ENCODE measurements at places on chromosomes 5 and 9.
A peak's percentile ranks its signal among the peaks of the same experiment; 100 is the strongest.

DNA sequence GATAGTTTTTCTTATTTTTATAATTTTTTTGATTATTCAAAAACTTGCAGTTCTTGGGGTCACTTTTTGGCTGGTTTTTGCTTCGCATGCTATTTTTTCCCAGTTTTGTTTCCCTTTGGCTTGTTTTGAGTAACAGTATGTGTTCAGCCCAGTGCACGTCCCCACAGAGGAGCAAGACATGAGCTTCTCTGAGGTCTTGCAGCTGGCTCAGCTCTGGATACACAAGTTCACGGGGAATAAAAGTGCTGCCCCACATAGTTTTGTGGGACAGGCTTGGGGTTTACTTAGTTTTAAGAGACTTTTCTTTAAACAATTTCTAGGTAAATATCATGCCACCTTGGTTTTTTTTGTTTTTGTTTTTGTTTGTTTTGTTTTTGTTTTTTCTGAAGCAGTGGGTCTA lies 297.8 kb upstream of the IRX1 start:
- DNase-seq = no peak

- DNase-seq = no peak
Observed at GRCh38 chr5:122473941-122474340, 161.9 kb downstream of the SNCAIP start.

DNA sequence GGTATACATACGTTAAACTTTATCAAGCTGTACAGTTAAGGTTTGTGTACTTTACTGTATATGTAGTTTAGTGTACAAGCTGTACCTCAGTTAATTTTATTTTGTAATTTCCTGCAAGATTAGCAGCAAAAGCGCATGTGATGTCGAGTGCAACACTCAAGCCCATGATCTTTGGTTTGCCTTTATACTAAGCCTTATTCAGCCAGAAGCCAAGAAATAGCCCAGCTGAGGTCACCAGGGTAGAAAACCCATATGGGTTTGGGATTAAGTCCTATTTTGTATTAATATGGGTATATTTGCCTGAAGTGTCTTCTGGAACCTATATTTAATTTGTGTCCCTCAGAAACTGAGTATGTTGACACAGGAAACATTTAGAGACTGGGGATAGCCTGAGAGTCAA lies 59.3 kb downstream of the ZFAND5 start:
- DNase-seq = no peak

DNA sequence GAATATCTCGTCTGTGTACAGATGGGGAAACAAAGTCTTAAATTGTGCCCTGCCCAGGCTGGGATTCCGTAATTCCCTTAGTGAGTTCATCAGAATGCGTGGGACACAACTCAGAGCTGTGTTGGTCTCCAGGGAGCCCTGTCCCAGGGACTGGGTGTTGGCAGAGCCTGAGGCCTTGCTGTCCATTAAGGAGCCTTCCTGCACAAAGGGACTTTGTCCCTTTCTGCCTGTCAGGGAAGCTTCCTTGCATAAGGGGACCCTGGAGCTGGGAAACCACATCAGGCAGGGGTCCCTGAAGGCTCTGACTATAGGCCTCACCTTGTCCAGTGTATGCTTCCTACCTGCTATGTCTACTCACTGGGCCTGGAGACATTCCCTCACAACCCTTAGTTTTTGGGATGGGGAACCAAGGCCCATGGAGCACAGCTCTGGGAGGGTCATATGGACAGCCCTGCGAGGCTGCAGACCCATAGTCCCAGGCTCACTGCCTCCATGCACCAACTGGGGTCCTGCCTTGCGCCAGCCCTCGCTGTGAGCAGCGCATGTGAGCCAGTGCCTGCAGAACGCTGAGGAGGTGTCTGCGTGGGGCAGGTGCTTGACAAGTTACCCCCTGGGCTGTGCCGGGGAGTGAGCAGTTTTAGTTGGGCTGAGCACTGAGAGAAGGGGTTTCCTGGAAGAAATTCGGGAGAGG lies 1.6 kb downstream of the CARD19 start:
- DNase-seq = peak; percentile 20

DNA sequence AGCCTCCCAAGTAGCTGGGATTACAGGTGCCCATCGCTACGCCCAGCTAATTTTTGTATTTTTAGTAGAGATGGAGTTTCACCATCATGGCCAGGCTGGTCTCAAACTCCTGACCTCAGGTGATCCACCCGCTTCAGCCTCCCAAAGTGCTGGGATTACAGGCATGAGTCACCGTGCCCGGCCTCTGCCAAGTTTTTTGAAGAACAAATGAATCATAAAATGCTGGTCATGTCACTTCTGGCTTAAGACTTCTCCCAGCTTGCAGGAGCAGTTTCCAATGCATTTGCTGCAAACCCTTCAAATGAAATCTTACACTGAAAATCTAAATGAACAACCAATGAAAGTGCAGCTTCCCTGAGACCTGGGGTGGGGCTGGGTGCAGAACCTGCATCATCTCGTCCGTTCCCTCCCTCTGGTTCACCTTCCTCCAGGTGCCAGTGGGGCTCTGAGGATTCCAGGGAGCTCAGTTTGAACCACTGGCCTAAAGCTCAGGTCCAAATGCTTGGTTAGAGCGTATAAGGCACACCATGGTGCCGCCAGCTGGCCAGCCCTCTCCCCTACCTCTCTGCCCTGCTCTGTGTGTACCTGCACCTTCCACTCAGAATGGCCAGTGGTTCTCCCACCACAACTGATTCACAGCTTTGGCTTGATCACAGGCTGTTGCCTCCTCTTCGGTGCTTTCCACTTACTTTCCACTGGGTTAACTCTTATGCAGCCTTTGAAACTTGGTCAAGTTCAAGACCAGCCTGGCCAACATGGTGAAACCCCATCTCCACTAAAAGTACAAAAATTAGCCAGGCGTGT lies 39.8 kb upstream of the FUBP3 start:
- no peak for DNase-seq

- no peak for DNase-seq
Observed at GRCh38 chr5:38226091-38226490, 32.3 kb upstream of the EGFLAM start.

DNA sequence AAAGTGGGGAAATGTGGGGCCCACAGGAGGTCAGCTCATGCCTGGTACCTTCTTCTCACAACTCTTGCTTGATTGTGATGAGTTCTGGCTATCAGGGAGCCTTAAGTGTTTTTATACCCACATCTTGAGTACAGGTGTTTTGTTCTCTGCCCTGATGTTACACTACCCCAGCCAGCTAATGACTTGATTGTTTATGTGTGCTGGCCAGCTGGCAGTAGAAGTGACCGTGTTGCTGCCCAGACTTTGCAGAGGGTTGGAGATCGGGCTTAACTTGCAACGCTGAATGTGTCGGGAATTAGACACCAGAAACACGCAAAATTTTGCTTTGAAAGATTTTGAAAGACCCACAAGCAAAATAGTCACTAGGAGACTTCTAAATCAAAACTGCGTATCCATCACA lies 16.9 kb upstream of the ZDHHC11B start:
- no peak for DNase-seq

All from tibial artery (tissue), 4 donors.